ENCODE measurements at places on chromosomes 5 and 9. TPM values are rescaled to one million over a fixed set of nuclear protein-coding genes. Genes with fewer than 3 reads are reported as not detected.
A peak's percentile ranks its signal among the peaks of the same experiment; 100 is the strongest.

GRCh38 chr9:121852651-121853616 lies 201.5 kb downstream of the DAB2IP start:
- H3K27ac ChIP-seq, result no peak overlapping the region
- no peak overlapping the region for H3K4me3 ChIP-seq
- DNase-seq, result no peak
- H3K4me1 ChIP-seq, result no peaks in the 10 kb centered on the region
- peaks cover 27% of the 10 kb centered on the region for H3K36me3 ChIP-seq
- H3K27me3 ChIP-seq, result no peaks in the 10 kb centered on the region

DNA sequence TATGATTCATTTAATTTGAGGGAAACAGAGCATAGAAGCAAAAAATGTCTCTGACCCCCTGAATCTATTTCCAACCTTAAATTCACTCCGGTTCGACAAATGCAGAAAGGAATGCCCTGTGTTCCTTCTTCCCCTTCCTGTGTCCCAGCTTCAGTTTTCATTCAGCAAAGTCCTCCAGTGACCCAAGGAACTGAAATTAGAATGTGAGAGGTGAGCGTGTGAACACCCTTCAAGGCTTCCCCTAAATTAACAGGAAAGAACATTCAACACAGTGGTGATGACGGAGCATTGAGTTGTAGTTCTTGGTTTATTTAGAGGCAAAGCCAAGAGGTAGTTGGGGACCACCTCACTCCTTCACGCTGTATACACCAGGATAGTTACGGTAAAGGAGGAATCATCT lies 97.6 kb upstream of the CTSL start:
- peaks cover 27% of the 10 kb centered on the region for H3K4me1 ChIP-seq
- no peak for DNase-seq
- H3K27me3 ChIP-seq, result no peaks in the 10 kb centered on the region
- no peaks in the 10 kb centered on the region for H3K36me3 ChIP-seq
- H3K4me3 ChIP-seq, result no peak overlapping the region
- no peak overlapping the region for H3K27ac ChIP-seq

GRCh38 chr9:132181796-132182313 lies 20.0 kb downstream of the NTNG2 start:
- no peak overlapping the region for H3K4me3 ChIP-seq
- no peak for DNase-seq
- H3K27ac ChIP-seq, result no peak overlapping the region
- peaks cover 6% of the 10 kb centered on the region for H3K4me1 ChIP-seq
- H3K36me3 ChIP-seq, result no peaks in the 10 kb centered on the region

GRCh38 chr5:140365941-140366340 lies 5.9 kb downstream of the SLC4A9 start:
- H3K36me3 ChIP-seq, result no peaks in the 10 kb centered on the region
- no peak overlapping the region for H3K27ac ChIP-seq
- peaks cover 8% of the 10 kb centered on the region for H3K4me1 ChIP-seq
- H3K27me3 ChIP-seq, result no peaks in the 10 kb centered on the region
- no peak overlapping the region for H3K4me3 ChIP-seq

- peak overlapping the region; percentile 84 for H3K4me3 ChIP-seq
- H3K4me1 ChIP-seq, result peaks cover 56% of the 10 kb centered on the region
- H3K36me3 ChIP-seq, result no peaks in the 10 kb centered on the region
- peak overlapping the region; percentile 95 for H3K27ac ChIP-seq
- no peaks in the 10 kb centered on the region for H3K27me3 ChIP-seq
These were observed 1.7 kb downstream of the PPARGC1B start for GRCh38 chr5:149731617-149732323.

The PCDHA10 gene
- total RNA-seq, result 0.83 TPM

The TNFSF8 gene
- 0.46 TPM for total RNA-seq

The C9orf50 gene
- total RNA-seq, result not detected

All from esophagus muscularis mucosa (tissue), 4 donors.